Activated CD4-positive, alpha-beta memory T cell treated with anti-CD3 and anti-CD28 coated beads, Interleukin-2, amount 10 ng/mL, durations not matched to agents 7 days and 5 days (primary cell): ENCODE measurements at places on chromosomes 12 and 14. TPM values are rescaled to one million over a fixed set of nuclear protein-coding genes. Genes with fewer than 3 reads are reported as not detected.
A peak's percentile ranks its signal among the peaks of the same experiment; 100 is the strongest.

Gene PLA2G1B
- total RNA-seq, result not detected

Gene OTOGL
- total RNA-seq, result not detected

Gene C14orf180
- not detected for total RNA-seq

Gene TMEM229B
- 13.3 TPM for total RNA-seq

Gene HIGD1C
- total RNA-seq, result not detected

Gene RPL10L
- not detected for total RNA-seq

Gene ASB2
- total RNA-seq, result 99.3 TPM

Gene SNW1
- total RNA-seq, result 120 TPM

Gene TRPV4
- total RNA-seq, result not detected

Gene KLHDC1
- 2.4 TPM for total RNA-seq

DNA sequence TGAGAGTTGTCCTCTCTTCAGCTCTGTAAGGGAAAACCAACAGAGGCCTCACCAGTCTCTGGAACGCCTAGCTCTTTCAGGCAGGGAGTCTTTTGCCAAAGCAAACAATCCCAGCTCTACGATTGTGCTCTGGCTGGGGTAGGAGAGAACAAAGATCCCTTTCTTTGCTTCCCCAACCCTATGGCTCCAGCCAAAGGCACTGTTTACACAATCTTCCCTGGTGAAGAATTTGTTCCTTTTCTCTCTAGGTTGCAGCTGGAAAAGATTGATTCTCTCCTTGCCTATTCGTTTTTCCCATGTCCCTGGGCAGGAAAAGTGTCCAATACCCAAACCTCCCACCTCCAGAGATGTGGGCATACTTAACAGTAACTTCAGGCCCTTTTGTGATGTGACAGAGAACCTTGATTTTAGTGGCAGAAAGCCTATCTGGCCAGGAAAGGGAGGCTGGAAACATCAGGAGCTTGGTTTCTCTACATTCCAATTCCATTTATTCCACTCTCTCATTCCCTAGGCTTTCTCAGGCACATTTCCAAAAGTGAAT is 16.8 kb downstream of the ATP5MC2 start:
- no peak overlapping the region for H3K27ac ChIP-seq
- no peaks in the 10 kb centered on the region for H3K27me3 ChIP-seq
- no peak for DNase-seq
- no peak overlapping the region for H3K4me3 ChIP-seq
- H3K36me3 ChIP-seq, result peaks cover 12% of the 10 kb centered on the region

DNA sequence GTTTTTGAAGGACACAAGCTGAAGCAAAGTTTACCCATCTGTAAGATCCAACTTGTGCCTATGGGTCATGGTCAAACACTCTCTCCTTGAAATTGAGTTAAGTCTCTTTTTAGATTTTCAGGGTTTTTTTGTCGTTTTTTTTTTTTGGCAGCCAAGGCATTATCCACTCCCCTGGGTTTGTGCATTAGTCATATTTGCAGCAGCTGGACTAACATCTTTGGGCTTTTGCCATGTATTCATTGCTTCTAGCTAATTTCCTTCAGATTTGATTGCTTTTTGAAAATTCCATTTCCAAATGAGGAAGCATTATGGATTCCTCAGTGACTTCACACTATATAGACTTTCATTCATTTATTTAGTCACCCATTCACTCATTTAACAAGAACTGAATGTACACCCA is 80.3 kb upstream of the SRRM4 start:
- H3K27ac ChIP-seq, result no peak overlapping the region
- no peak overlapping the region for H3K4me3 ChIP-seq
- H3K4me1 ChIP-seq, result no peaks in the 10 kb centered on the region
- DNase-seq, result no peak
- no peaks in the 10 kb centered on the region for H3K27me3 ChIP-seq

GRCh38 chr12:101127521-101128219 is 82.4 kb downstream of the SLC5A8 start:
- H3K27me3 ChIP-seq, result no peaks in the 10 kb centered on the region
- no peaks in the 10 kb centered on the region for H3K36me3 ChIP-seq
- no peak for DNase-seq
- H3K4me1 ChIP-seq, result no peaks in the 10 kb centered on the region
- H3K27ac ChIP-seq, result no peak overlapping the region
- no peak overlapping the region for H3K4me3 ChIP-seq

- H3K27ac ChIP-seq, result peak overlapping the region; percentile 74
- no peaks in the 10 kb centered on the region for H3K27me3 ChIP-seq
- no peak for DNase-seq
- H3K4me3 ChIP-seq, result no peak overlapping the region
Measured at GRCh38 chr14:65864549-65864948, 452.0 kb downstream of the FUT8 start.

DNA sequence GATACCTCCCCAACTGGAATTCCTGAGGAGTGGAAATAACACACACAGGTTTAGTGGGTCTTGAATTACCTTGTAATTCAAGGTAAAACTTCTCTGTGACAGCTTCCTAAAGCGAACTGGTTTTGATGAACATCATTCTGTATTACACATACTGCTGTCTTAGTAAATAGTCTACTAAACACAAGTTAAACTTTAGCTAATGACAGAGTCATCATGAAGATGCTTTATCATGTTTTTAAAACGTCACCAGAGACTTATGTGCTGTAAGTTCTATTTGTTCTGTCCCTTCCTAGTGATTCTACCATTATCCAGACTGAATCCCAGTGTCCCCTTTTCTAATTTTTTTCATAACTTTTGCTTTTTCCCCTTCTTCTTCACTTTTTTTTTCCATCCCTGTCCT is 11.6 kb upstream of the GXYLT1 start:
- no peak for DNase-seq
- H3K27me3 ChIP-seq, result no peaks in the 10 kb centered on the region
- H3K36me3 ChIP-seq, result peaks cover 9% of the 10 kb centered on the region
- H3K27ac ChIP-seq, result no peak overlapping the region
- H3K4me1 ChIP-seq, result peaks cover 2% of the 10 kb centered on the region

- H3K4me3 ChIP-seq, result no peak overlapping the region
- H3K27ac ChIP-seq, result no peak overlapping the region
- peaks cover 1% of the 10 kb centered on the region for H3K4me1 ChIP-seq
- no peak for DNase-seq
- no peaks in the 10 kb centered on the region for H3K27me3 ChIP-seq
- H3K36me3 ChIP-seq, result no peaks in the 10 kb centered on the region
Measured at GRCh38 chr12:59494617-59495016, 101.2 kb upstream of the SLC16A7 start.

DNA sequence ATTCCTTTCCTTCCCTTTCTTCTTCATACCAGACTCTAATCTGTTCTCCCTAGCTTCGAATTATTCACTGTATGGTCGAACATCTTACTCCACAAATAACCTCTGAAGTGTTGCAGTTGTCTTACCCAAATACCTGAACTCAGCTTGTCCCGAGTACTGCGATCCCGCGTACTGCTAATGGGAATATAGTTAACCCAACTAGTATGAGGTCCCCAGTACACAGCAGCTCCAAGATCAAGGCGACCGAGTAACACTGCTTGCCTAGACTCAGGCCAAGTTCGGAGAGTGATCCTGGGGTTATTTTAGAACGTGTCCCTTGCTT is 462 bp upstream of the ETNK1 start:
- H3K27me3 ChIP-seq, result peaks cover 13% of the 10 kb centered on the region
- H3K4me1 ChIP-seq, result peaks cover 31% of the 10 kb centered on the region
- peaks cover 24% of the 10 kb centered on the region for H3K36me3 ChIP-seq
- H3K27ac ChIP-seq, result peak overlapping the region; percentile 92

DNA sequence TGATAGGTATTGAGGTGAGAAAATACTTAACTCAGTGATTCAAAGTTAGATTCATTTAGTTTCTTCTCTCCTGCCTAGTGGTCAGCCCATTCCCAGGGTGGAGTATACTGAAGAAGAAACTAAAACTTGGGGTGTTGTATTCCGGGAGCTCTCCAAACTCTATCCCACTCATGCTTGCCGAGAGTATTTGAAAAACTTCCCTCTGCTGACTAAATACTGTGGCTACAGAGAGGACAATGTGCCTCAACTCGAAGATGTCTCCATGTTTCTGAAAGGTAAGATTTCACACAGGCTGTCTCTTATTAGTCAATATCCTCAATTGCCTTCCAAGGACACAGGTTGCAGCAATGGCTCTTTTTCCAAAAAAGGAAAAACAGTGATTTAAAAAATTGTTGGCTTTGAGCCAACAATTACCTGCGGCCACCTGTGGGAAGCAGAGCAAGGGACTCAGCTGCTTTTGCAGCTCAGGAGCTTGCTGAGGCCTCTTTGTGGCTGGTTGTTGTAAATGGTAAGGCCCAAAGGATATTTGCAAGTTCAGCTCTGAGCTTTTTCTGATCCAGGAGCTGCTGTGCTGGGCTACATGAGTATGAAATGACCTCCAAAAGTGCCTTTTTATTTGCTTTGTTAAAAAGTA is 33.9 kb downstream of the TPH2 start:
- no peak for DNase-seq
- H3K36me3 ChIP-seq, result no peaks in the 10 kb centered on the region
- no peak overlapping the region for H3K27ac ChIP-seq
- H3K4me1 ChIP-seq, result peaks cover 9% of the 10 kb centered on the region
- peaks cover 13% of the 10 kb centered on the region for H3K27me3 ChIP-seq

- no peaks in the 10 kb centered on the region for H3K4me1 ChIP-seq
- DNase-seq, result no peak
- H3K4me3 ChIP-seq, result no peak overlapping the region
- H3K27me3 ChIP-seq, result no peaks in the 10 kb centered on the region
- no peak overlapping the region for H3K27ac ChIP-seq
Measured at GRCh38 chr14:46279327-46279726, 372.3 kb downstream of the RPL10L start.

GRCh38 chr14:55122440-55122986 is 6.5 kb upstream of the LGALS3 start:
- H3K4me1 ChIP-seq, result peaks cover 32% of the 10 kb centered on the region
- H3K4me3 ChIP-seq, result no peak overlapping the region
- no peaks in the 10 kb centered on the region for H3K36me3 ChIP-seq
- no peak for DNase-seq
- H3K27me3 ChIP-seq, result peaks cover 16% of the 10 kb centered on the region

DNA sequence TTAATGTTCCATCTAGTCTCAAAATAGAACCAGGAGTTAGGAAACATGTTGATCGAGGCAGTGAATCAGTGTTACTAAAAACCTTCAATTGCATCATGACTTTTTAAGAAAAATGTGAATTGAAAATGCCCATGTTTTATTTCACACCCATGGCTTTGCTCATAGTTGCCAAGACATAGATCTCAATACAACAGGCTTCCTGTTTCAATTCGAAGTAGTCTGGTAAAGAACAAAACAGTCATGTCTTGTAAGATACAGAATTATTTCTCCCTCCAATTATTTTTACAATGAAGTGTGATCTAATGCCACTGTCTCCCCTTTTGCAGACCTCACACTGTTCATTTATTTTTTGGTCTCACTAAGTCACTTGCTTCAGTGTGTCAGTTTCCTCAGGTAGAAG is 44.6 kb upstream of the FAR2 start:
- peaks cover 5% of the 10 kb centered on the region for H3K36me3 ChIP-seq
- peaks cover 11% of the 10 kb centered on the region for H3K27me3 ChIP-seq
- no peak for DNase-seq
- peak overlapping the region; percentile 93 for H3K27ac ChIP-seq
- no peak overlapping the region for H3K4me3 ChIP-seq

DNA sequence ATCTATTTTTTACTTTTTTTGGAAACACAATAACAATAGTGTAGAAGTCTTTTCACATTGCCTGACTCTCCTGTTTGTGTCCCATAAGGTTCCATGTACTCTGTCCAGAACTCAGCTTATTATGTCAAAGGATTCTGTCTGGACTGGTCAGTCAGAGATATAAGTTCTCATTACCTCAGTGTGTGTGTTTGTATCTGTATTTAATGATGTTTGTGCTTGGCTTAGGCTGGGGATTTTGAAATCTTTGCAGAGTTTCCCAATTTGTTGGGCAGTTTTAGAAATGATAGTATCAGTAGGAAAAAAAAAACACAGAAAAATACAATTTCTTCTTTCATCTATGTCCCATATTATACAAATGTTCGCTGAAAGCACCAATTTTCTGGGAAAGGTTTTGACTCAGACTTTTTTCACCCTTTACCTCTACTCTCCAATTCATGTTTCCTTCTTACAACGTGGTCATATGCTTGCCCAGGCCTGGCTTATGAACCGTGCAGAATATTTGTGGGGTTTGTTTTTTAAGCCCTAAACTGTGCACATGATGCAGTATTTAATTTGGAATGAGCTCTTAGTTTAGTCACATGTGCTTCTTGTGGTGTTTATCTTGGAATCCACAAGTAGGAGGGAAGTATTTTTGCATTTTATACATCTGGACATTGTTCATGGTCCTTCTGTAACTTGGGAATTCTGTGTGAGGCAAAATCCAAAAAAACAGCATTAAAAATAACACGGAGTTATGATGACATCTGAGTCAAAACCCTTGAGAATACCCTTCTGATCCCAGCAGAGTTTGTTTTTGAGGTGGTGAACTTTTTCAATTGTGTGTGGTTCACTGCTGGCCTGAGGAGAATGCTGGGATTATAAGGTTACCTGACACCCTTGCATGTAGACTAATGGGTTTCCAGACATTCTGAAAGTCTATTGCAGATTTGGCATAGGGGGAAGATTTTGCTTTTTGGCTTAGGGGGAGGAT is 121.2 kb downstream of the RAD51B start:
- H3K36me3 ChIP-seq, result no peaks in the 10 kb centered on the region
- no peaks in the 10 kb centered on the region for H3K4me1 ChIP-seq
- no peak overlapping the region for H3K4me3 ChIP-seq
- H3K27me3 ChIP-seq, result peaks cover 2% of the 10 kb centered on the region
- no peak for DNase-seq

- no peak for DNase-seq
- peaks cover 11% of the 10 kb centered on the region for H3K4me1 ChIP-seq
- H3K27ac ChIP-seq, result no peak overlapping the region
- no peak overlapping the region for H3K4me3 ChIP-seq
Measured at GRCh38 chr14:99820702-99821331, 27.6 kb downstream of the EML1 start.

GRCh38 chr12:119668324-119668841 is 450 bp downstream of the PRKAB1 start:
- H3K27ac ChIP-seq, result peak overlapping the region; percentile 93
- H3K4me1 ChIP-seq, result peaks cover 62% of the 10 kb centered on the region
- H3K36me3 ChIP-seq, result peaks cover 45% of the 10 kb centered on the region
- no peaks in the 10 kb centered on the region for H3K27me3 ChIP-seq

GRCh38 chr14:38710881-38711280 is 392.2 kb downstream of the SEC23A start:
- DNase-seq, result no peak
- no peaks in the 10 kb centered on the region for H3K27me3 ChIP-seq
- H3K36me3 ChIP-seq, result no peaks in the 10 kb centered on the region
- H3K4me1 ChIP-seq, result no peaks in the 10 kb centered on the region
- no peak overlapping the region for H3K4me3 ChIP-seq
- no peak overlapping the region for H3K27ac ChIP-seq

GRCh38 chr14:99758121-99758821 is 34.9 kb upstream of the EML1 start:
- no peak for DNase-seq
- peaks cover 5% of the 10 kb centered on the region for H3K4me1 ChIP-seq
- H3K4me3 ChIP-seq, result no peak overlapping the region

DNA sequence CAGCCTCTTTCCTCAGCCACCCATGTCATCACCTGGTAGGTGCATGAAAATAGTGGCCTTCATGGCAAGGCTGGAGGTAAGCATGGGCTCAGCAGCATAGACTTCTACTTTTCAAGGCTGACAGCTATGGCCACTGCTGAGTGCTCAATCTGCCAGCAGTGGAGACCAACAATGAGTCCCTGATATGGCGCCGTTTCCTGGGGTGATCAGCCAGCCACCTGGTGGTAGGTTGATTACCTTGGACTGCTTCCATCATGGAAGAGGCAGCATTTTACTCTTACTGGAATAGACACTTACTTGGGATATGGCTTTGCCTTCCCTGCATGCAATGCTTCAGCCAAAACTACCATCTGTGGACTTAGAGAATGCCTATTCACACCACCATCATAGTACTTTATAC is 39.5 kb upstream of the USP44 start:
- H3K4me3 ChIP-seq, result no peak overlapping the region
- no peaks in the 10 kb centered on the region for H3K36me3 ChIP-seq
- H3K4me1 ChIP-seq, result no peaks in the 10 kb centered on the region
- DNase-seq, result no peak
